Right kidney (tissue), 9 donors: ENCODE measurements at places on chromosomes 3 and 15.

- DNase-seq, result no peak
These were observed 67.8 kb downstream of the WNT7A start for GRCh38 chr3:13812034-13812471.

DNA sequence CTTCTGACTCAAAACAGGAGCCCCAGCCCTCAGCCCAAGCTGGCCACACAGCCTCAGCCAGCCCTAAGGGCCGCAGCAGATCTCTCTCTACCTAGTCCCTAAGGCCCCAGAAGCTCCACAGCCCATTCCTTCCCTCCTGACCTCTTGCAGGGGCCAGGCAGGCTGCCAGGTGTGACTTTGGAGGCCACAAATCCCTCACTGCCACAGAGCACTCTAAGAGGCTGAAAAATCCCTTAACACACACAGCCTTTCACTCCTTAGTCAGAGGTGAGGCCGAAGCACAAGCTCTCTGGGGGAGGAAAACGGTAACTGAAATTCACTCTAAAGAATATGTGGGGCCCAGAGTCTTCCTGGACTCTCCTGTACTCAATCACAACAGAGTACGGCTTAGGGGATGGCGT is 23.3 kb downstream of the LRRC2 start:
- no peak for DNase-seq

- DNase-seq, result no peak
These were observed 19.1 kb downstream of the TTC21A start for GRCh38 chr3:39126532-39127071.

DNA sequence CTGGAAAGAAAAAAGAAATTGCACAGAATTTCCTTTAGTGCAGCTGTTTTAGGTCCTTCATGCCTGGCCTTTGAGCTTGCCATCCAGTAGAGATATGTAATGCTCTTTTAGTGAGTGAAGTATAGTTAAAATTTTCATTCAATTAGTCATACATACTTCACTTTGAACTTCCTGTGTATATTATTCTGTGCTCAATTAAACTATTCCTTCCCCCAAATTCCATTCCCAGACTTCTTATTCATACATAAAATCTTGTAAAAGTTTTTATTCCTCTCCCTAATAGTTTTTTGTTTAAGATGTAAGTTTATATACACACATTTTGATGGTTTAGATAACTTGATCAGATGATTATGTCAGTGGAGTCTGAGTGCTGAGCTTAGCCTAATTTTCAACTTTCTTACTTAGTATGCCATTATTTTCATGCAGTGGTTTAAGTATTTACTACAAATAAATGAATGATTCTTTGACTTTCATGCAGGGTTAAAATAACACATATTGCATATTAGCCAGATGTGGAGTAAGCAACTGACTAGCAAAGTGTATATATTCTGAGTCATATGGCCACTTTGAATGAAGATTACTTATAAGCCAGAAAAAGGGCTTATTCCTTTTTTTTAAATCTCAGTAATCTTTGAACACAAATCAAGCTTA is 42.5 kb upstream of the ABHD10 start:
- no peak for DNase-seq

GRCh38 chr3:81237181-81237580 is 524.3 kb downstream of the GBE1 start:
- DNase-seq, result no peak

GRCh38 chr3:145313751-145314150 is 847.2 kb downstream of the PLOD2 start:
- no peak for DNase-seq

GRCh38 chr3:168273917-168274316 is 178.2 kb upstream of the GOLIM4 start:
- DNase-seq, result no peak
